ENCODE measurements at places on chromosomes 2 and 18.

GRCh38 chr2:48259811-48260210 is 270.1 kb upstream of the STON1 start:
- DNase-seq: no peak

- peak; percentile 55 for DNase-seq
Observed at GRCh38 chr2:207692206-207693065, 19.0 kb upstream of the CCNYL1 start.

DNA sequence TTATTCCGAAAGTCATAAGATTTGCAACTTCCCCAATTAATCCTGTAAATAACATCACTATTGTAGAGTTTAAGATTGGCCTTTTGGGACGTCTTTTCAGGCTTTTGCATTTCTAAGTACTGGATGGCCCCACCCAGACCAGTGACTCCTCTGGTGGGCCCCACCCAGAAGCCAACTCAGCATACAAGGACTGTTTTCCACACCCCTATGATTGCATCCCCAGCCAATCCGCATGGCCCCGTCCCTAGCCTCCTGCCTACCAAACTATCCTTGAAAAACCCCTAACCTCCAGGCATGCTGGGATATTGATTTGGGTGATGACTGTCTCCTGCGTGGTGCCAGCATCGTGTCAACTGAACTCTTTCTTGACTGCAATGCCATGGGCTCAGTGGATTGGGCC is 24.5 kb upstream of the TGIF1 start:
- DNase-seq: peak; percentile 81

DNA sequence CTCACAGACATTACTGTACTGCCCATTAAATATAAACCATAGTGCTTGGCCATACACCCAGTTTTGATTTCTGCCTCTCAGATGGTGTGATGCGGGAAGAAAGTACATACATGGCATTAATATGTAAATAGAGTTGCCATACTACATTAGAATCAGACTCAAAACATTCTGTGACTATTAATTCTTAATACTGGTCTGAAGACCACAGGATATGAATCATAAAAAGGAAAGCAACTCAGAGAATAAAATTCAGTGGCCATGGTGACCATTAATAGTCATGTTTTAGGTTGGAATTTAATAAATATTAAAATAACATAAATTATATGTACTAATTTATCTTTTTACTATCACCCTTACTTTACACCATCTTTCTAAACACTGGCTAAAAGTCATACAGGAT is 33.0 kb upstream of the WDR75 start:
- no peak for DNase-seq

DNA sequence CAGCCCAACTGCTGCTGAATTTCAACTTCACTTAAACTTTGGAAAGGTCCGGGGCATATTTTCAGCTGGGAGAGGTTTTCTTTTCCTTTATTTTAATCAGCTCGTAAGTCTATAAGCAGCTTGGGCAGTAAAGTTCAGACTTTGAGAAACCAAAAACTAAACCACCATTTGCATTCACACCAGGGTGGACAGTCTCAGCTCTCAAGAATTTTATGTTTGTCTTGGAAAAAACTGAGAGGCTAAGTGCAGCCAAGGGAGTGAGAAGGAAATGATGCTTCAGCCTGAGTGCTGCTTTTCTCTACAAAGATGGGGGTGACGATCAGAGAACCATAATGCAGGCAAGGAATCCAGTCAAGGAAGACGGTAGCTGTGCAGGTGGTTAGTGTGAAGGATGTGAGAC is 30.2 kb downstream of the MCFD2 start:
- no peak for DNase-seq

DNA sequence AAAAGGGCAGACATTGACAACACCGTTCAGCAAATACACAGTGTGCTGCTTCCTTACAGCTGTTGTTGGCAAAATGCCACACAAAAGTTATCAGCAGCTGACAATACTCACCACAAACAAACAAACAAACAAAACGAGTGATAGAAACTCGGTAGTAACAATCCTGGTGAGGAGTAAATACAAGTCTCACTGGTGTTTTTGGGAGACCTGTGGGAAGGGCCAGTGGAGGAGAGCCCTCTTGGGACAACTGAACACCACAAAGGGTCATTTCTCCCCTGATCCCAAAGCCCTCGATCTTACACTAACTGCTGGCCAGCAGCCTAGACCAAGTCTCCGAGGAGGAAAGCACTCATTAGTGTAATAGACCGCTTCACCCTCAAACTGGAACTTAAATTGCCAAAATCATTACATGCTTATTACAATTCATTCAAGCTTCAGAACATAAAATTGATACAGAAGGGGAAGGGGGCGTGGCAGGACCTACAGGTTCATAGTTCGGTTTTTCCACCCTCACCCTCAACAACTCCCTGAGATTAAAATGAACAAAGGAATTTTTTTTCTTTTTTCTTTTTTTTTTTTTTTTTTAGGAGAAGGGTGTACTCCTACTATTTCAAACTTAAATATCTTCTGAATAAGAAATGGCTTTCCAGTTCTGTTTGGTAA is 5.0 kb downstream of the AP1S3 start:
- no peak for DNase-seq

DNA sequence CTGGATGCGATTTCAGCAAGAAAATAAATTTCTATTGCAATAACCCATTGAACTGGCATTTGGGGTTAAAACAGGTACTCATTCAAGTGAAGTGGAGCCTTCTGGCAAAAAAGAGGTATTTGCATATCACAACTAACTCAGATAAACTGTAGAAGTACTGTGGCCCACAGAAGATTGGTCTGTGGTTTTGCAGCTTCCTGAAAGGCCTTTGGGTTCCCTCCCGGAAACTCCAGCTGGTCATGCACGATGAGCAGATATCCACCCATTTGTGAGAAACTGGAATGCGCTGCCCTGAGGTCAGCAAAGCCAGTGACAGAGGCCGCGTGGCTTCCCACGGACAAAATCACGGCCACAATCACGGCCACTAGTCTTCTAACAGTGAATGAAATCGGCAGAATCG is 106.3 kb downstream of the EPHA4 start:
- DNase-seq: no peak

- no peak for DNase-seq
Observed at GRCh38 chr2:238785528-238785860, 62.4 kb upstream of the TWIST2 start.

DNA sequence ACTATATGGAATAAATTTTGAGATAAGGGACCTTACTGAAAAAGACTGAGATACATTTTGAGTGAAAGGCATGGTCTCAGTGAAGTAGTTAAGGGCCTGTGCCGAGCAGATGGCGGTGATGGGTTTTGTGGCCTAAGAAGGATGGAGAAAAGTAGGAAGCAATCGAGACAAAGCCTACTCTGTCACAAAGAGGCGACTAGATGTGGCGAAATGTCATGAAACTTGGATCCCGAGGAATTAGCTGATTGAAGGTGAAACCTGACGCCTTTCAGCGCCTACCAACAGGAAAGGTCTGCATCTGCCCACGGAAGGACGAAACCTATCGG is 558 bp upstream of the CEP192 start:
- DNase-seq: no peak

- no peak for DNase-seq
Observed at GRCh38 chr2:96876269-96877041, 6.6 kb upstream of the SEMA4C start.

DNA sequence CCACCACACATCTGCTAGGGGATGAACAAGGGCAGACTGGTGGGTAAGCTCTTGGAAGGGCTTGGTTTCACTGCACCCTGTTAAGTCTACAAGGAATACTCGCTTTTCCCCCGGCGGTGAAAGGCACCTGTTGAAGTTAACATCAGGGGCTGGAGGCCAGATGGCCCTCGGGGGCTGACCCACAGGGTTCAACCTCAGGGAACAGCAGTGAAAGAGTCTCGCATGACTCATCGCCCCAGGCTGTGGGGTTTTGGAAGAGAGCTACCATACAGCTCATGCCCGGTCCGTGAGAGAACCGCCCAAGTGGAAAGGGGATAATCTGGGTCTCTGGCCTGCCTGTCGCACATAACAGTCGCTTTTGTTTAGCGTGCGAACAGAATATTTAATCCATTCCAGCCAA is 748.0 kb downstream of the DPP10 start:
- DNase-seq: no peak

GRCh38 chr2:201674794-201675193 is 23.6 kb downstream of the MPP4 start:
- no peak for DNase-seq

DNA sequence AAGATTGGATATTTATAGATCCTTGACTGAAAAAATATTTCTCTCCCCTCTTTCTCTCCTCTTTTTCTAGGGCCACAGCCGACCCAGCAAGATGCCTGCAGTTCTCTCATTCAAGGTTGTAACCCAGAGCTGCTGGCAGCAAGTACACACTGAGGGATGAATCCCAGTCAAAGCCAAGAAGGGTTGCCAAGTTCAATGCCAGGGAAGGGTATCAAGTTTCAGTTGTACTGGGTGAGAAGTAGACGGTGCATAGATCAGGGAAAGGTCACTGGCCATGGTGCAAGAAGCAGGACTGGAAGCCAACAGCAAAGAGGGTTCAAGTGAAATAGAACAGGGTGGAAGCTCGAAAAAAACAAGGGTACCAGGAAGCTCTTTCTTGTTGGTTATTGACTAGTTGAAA is 170.2 kb downstream of the NRP2 start:
- DNase-seq: no peak

DNA sequence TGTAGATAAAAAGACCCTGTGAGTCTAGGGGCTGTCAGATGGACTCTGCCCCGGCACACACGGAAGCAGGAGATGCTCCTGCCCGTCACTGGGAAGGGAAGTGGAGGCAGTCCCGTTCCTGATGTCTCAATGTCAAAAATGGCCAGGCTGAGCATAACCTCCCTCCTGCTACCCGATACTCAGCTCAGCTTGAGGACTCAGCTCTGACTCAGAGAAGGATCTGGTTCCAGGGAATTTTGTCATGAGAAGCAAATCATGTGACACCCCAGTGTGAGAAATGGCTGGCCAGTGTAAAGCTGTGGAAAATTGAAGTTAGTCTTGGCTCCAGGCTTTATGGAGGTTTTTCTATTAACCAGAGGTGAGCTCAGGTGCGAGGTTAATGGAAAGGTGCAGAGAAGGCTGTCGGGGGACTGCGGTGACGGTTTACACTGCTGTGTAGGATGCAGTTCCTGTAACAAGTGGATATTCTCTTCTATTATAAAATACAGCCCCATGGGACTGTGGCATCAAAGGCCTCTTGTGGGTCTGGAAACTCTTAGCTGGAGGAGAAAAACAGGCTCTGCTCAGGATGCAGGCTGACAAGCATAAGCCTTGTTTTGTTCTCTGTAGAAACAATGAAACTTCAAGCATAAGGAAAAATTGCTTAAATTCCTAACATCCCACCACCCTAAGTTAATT is 24.7 kb upstream of the AGAP1 start:
- DNase-seq: no peak

GRCh38 chr2:19675856-19676460 is 225.8 kb downstream of the TTC32 start:
- DNase-seq: no peak

DNA sequence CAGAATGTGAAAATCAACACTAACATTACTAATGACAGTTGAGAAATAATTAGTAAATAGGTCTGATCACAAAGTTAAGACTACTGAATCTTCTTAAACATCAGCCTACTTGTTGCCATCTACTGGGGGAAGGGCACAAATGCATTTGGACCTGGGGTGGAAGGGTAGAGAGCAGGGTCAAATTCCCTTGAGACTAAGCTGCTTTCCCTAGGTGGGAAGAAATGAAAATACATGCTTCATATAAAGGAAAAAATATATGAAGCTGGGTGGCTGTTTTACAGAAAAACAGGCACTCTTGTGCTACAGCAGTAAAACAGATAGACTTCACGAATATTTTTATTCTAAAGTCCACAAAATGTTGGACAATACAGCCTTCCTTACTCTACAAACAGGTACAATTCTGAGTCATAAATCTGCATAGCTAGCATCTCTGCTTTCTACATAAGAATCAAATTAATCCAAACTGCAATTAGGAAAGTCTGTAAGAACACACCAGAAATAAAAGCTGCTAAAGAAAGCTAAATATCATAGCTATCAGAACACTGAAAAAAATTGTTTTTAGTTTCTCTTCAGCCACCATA is 10.9 kb downstream of the TRIP12 start:
- DNase-seq: peak; percentile 65

GRCh38 chr2:60391649-60392375 is 161.6 kb downstream of the BCL11A start:
- no peak for DNase-seq

GRCh38 chr2:155062250-155062921 is 363.9 kb downstream of the KCNJ3 start:
- DNase-seq: peak; percentile 1

GRCh38 chr18:36187826-36188721 is 777 bp downstream of the MOCOS start:
- peak; percentile 84 for DNase-seq

GRCh38 chr2:158457092-158457825 is 507 bp downstream of the PKP4 start:
- peak; percentile 80 for DNase-seq

DNA sequence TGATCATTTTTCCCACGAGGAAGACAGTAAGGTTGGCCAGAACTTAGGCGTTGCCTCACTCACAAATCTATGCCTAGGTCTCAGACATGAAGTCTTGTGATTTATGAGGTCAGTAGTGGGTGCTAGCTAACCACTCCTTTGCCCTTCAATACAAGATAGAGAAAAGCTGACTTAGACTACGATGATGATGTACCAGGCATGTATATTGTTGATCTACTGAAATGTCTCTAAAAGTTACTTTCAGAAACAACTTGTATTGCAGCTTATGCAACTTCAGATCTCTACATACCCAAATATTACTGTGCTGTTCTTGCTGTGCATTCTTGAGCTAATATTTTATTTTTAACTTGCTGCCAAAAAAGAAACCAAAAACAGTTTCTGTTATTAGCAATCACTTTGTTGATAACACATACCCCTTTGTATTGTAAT is 30.6 kb downstream of the MAPRE2 start:
- DNase-seq: peak; percentile 35

GRCh38 chr2:98468621-98469236 is 24.1 kb downstream of the INPP4A start:
- DNase-seq: no peak

DNA sequence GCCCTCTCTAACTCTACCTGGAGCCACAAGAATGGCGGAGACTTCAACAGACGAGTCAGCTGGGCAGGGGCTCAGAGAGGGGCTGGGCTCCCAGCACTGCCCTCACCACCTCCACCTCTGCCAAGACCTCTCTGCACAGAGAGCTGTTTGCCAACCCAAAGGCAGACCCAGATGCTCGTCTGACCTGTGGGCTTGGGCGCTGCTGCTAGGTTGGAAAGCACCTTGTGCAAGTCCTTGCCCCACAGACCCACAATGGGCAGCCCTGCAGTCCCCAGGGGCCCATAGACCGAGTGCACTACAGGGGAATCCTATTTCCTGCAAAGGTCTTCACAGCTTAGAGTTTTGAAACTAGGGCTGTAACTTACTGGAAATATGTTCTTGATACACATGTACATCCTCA is 13.3 kb downstream of the ACKR3 start:
- no peak for DNase-seq
